ENCODE measurements at places on chromosomes 3 and 15.
A peak's percentile ranks its signal among the peaks of the same experiment; 100 is the strongest.

- no peak for DNase-seq
These were observed 16.9 kb upstream of the MEX3B start for GRCh38 chr15:82062479-82063454.

DNA sequence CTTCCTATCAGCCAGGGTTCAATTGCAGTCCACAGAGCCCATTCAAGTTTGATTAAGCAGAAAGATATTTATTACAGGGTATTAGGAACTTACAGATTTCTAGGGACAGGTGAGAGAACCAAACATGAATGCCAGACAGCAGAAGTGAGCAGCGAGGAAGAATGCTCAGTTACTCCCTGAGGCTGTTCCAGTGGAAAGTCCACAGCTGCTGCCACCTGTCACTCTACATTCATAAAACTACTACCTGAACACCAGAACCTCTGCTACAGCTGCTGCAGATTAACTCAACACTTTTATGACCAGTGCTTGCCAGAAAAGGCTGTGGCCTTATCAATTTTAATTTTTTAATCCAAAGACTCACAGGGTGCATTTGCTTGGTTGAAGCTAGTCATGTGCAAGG lies 325.4 kb upstream of the ONECUT1 start:
- no peak for DNase-seq

GRCh38 chr15:98903377-98904018 lies 104.1 kb downstream of the PGPEP1L start:
- DNase-seq = no peak

GRCh38 chr15:39937696-39938095 lies 3.8 kb downstream of the EIF2AK4 start:
- DNase-seq = no peak

GRCh38 chr3:86774082-86774691 lies 216.8 kb downstream of the VGLL3 start:
- DNase-seq = no peak

DNA sequence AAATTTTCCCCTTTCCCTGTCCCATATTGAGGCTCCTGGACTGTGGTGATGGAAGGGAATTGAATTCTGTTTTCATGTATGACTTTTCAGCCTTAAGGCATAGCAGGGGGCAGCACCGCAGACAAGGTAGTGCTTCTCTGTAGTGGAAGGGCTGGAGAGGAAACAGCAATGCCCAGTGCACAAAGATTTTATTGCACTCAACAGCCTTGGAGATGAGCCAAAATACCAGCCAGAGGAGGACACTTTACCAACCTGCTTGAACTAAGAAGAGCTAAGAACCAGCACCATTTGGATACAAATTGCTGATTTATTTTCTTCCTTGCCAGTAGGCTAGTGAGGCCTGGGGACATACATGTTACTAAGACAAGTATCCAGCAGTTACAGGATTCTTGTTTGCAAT lies 98.7 kb downstream of the KCNMB2 start:
- no peak for DNase-seq

DNA sequence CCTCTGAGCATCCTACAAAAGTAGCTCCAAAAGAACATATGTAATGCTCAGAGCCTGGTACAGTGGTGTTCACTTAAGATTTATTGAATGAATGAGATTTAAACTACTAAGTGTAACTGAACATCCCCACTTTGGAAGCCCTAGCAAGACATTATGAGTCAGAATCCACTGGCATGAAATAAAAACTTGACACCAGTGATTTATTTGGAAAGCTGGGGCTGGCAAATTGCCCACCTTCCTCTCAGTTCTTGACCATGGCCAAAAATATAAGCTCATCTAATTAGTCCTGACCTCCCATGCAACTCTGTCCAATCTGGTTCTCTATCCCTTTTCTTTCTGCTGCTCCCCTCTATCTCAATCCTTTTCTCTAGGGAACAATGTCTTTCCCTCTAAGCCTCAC lies 418.0 kb downstream of the PLCL2 start:
- DNase-seq = no peak

DNA sequence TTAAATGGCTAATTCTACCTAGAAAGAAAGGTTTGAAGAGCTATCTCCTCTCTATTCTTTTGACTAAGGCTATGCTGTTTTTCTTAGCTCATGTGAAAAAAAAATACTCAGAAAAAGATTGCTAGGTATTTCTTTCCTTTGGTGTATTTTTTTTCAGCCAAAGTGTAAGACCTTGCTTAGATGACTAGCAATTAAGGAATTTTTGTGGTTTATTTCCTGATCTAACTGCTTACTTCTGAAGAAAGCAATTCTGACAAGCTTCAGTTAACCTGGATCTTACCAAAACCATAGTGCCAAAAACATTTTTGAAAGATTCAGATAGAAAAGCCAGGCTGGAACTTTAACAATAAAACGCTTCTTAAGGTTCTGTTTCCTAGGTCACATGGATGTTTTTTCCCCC lies 315.6 kb downstream of the SOX2 start:
- DNase-seq = no peak

GRCh38 chr15:65361708-65362459 lies 15.9 kb downstream of the IGDCC3 start:
- no peak for DNase-seq

DNA sequence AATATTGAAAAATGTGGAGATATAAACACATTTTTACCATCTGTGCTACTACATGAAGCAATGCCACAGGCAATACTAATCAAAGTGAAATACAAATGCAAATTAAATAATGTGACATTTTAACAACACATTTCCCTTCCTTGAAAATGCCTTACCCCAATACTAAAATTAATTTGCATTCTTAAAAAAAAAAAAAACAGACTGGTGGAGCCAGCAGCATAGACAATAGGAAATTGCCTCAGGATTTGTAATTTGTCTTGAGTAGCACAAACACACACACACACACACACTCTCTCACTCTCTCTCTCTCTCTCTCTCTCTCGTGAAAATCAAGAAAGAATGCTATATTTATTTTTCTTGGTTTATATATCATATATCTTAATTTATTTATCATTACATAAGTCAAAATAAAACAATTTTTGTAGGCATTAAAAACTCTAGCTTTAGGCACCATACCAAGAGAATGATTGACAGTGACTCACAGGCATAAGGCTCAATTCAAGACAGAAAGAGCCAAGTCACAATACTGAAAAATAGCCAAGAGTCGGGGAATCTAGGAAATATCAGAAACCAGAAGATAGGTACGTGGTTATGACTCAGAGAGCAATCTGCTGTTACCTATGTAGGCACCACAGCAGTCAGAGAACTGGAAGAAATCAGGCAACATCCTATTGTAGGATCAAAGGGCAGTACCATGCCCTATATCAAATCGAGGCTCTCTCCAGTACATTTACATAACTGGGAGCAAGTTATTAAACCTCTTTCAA lies 23.0 kb downstream of the SUCNR1 start:
- DNase-seq = no peak

DNA sequence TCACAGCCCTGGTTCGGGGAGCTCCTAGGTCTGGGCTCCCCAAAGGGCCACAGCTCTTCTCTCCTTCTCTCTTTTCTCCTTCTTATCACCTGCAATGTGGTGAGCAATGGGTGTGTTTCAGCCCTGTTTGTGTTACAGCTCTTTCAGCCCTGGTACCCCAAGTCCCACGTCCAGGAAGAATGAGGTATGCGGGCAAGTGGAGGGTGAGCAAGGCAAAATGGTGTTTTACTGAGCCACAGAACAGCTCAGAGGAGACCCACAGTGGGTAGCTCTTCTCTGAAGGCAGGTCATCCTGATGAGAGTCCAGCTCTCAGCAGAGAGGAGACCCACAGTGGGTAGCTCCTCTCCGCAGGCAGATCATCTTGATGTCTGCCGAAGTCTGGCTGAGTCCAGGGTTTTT lies 86.8 kb downstream of the BFSP2 start:
- DNase-seq = no peak

DNA sequence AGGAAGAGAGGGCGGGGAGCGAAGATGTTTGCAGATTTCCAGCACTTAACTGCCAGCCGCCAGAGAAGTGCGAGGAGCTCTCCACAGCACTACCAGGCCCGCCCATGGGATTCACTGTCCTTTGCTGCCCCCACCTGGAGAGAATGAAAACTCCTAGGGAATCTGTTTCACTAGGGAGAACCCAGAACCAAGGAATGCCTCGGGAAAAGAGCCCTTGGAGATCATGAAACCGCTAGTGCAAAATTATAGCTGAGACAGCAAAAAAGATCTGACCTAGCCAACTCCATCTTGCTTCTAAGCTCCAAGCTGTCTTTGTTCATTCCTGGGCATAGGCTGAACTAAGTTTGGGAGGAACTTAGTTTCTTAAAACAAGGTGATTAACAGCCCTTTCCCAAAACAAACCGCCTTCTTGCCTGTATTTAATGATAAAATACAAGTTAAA lies 82.6 kb upstream of the GCNT3 start:
- DNase-seq = peak; percentile 32

DNA sequence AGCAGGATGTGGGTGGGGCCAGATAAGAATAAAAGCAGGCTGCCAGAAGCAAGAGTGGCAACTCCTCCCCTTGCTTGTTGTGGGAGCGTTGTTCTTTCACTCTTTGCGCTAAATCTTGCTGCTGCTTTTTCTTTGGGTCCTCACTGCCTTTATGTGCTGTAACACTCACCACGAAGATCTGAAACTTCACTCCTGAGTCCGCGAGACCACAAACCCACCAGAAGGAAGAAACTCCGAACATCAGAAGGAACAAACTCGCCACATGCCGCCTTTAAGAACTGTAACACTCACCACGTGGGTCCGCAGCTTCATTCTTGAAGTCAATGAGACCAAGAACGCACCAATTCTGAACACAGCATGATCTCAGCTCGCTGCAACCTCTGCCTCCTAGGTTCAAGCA lies 72.9 kb downstream of the IL12A start:
- peak; percentile 4 for DNase-seq

DNA sequence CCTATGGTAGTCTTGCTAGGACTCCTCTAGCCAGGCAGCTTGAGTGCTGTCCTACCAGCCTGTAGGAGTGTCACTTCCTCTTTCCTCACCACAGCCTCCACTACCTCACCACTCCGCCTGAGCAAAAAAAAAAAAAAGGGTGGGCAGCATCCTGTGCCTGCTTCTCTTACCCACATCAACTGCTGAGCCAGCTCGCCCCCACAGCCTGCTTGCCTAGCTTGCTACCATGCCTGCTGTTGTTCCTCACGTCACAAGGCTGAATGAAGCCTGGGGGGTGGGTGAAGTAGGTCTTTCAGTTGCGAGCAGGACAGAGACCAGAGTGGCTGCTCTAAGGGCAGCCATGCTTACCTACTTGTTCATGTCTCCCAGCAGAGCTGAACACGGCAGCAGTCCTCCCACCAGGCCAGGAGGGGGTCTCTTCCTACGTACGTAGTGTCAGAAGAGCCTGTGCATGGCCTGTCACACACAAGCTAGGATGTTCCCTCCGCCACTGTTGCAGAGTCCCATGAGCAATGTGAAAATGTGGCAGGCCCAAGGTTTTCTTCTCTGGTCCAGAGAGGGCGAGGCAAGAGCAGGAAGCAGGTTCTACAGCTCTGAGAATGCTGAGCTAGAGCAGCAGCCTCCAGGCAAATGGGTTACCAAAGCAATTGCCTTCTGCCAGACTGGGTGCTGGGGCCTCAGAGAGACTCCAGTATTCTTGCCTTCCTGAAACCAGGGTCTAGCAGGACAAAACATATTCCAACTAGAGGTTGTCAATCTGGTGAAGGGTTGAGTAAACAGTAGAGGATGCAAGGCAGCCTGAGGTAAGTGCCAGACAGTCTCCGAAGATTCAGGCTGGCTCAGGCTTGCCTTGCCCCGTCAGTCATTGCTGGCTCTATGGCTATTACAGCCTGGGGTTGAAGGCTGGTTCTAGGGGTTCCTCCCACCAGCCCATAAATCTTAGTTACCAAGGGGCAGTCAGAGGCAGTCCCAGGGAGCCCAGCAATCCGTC lies 8.1 kb downstream of the PPM1M start:
- peak; percentile 97 for DNase-seq

DNA sequence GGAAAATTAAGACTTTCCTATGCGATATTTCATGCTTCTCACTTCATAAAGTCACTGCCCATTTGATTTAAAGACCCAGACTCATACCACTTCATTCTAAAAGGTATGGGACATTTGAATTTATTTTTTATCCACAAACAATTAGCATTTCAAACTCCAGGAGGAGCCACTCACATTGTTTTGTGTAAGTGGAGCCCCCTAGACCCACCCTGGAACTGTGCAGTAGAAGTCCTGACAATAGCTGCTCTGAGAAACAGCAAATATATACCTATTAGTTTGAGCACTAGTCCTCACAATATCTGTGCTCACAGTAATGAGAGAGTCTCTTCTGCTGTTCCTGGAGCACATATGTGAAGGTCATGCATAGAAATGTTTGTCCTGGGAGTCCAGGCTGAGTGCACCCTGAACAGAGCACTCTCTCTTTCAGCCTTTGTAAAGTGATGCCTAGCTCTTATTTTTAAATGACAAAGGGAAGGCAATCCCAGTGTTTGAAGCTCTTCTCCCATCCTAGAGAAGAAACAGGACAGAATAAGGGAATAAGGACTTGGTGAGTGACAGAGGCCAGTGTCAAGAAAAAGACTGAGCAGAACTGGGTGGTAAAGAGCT lies 127.5 kb upstream of the STRIT1 start:
- no peak for DNase-seq

- no peak for DNase-seq
These were observed 5.9 kb upstream of the ABHD10 start for GRCh38 chr3:111972891-111973290.

- DNase-seq = no peak
These were observed 4.5 kb downstream of the CORO2B start for GRCh38 chr15:68583321-68583720.

- no peak for DNase-seq
These were observed 1.1 kb downstream of the IQCF6 start for GRCh38 chr3:51777985-51778384.

DNA sequence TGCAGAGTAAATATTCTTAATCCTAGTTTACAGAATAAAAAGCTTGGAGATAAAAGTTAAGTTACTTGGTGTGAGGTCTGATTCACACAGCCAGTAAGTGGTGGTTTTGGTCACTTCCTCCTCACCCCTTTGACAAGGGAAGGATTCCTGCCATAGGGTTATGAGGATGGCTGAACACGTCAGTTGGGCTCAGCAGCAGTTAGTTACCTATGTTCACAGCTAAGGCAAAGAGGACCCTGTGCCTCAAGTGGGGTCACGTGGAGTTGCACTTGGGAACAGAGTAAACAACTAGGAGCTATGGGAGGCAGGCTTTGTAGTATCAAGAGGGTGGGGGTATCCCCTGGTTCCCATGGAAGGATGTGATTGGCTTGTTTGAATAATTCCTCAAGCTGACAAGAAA lies 232.2 kb downstream of the UBE2E2 start:
- no peak for DNase-seq

GRCh38 chr3:129673897-129674797 lies 67.7 kb upstream of the PLXND1 start:
- DNase-seq = no peak

- DNase-seq = no peak
These were observed 19.0 kb upstream of the C15orf61 start for GRCh38 chr15:67501836-67502461.

- DNase-seq = no peak
These were observed 52.3 kb upstream of the CHD2 start for GRCh38 chr15:92847841-92848240.

GRCh38 chr15:37695719-37696118 lies 238.7 kb upstream of the TMCO5A start:
- no peak for DNase-seq

GRCh38 chr3:158810823-158811724 lies 9.2 kb downstream of the MFSD1 start:
- no peak for DNase-seq

- DNase-seq = no peak
These were observed 2.1 kb downstream of the SFMBT1 start for GRCh38 chr3:53043738-53044137.

GRCh38 chr15:65373163-65373651 lies 4.6 kb downstream of the IGDCC3 start:
- no peak for DNase-seq

- DNase-seq = no peak
These were observed 167.3 kb downstream of the NECTIN3 start for GRCh38 chr3:111238885-111239284.

- peak; percentile 72 for DNase-seq
These were observed 24.3 kb downstream of the MTHFS start for GRCh38 chr15:79872358-79873017.

Data from CD8-positive, alpha-beta T cell (primary cell).